Neural crest cell (in vitro differentiated cells): ENCODE measurements at places on chromosomes 5 and 9.

DNA sequence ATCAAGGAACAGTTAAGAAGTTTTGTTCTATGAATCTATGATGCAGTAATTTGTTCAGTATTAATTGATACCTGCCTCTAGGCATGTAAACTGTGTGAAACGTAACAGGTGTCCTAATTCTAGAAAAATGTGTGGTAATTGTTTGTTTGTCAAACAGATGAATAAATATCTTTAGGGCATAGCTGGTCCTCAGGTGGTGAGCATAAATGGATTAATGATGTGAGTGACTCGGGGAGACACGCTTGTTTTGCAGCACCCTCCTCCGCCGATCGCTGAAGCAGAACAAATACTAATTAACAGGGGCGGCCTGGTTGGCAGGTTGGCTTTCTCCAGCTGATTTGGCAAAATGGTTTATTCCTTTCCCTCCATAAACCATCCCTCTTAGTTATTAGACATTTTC, 88.8 kb downstream of the TLE4 start:
- no peak for DNase-seq

DNA sequence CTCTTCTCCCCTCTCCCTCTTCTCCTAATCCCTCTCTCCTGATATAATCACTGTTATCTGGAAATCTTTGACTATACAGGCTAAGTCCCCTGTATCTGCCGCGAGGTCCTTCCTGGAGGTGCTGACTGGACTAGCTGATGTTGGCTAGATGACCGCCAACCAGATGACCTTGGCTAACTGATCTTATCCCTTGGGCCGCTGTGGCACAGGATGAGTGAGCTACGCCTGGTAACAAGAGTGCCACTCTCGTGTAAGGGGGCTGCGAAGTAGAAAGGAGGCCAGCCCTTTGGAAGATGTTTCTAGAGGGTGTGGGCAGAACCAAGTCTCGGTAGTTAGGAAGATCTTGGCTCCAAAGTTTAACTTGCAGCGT, 345 bp upstream of the PRRC1 start:
- no peak for DNase-seq

GRCh38 chr5:12019306-12019705, 115.1 kb upstream of the CTNND2 start:
- no peak for DNase-seq

DNA sequence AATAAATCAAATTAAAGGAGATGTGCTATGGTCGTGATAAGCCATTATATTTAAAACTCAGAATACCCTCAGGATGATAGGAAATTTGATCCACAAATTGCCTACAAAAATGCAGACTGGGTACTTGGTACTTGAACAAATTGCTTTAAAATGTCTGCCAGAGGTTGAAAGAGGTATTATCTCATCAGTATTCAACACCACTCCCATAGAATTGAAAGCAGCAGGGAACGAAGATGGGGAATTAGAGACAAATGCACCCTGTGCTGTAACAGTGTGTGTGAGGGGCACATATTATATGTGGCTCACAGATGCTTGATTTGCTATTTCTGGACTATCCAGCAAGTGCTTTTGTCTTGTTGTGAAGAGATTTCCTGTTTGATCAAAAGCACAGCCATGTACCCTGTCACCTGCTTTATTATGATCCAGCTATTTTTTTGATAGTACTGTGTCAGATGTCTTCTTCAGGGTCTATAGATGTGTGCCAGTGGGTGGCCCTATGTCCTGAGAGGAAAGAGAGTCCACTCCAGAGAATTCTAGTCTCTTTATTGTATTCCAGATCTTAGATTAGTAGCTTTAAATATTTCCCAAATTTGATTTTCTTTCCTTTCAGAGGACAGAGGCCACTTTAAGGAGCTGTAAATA, 120.1 kb downstream of the XRCC4 start:
- DNase-seq: no peak

- peak; percentile 16 for DNase-seq
These were observed at the start of gene NMUR2 for GRCh38 chr5:152405145-152405544. Gene NMUR2, minus strand, starts transcription at chr5:152405279. Its CDS starts 166 bp downstream, at chr5:152405113.

DNA sequence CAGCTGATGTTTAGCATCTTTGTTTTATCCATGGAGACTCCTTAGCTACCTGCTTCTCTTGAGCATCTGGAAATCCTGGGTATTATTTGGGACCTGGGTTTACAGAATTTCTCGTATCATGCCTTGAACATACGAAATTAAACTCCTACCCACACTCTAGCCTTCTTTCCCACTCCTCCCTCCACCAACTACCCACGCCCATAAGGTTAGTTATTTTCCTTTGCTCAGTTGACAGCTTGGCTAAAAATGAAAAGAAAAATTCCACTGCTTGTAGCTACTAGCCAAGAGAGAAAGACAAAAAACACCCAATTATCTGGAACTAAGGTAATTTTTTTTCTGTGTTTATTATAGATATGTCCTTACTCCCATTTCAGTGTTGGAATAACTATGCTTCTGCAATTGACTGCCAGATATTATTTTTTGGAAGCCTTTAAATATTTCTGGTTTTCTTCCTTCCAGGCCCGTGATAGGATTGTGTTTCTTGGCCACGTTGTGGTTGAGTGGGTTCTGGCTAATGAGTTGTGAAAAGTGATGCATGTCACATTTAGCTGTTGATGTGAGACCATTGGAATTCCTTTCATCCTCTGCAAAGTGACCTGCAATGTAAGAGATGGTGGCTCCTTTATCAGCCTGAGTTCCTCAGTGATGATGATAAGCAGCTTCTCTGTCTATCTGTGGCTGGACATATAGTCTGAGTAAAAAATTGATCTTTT, 308.1 kb downstream of the LRRC70 start:
- DNase-seq: no peak

DNA sequence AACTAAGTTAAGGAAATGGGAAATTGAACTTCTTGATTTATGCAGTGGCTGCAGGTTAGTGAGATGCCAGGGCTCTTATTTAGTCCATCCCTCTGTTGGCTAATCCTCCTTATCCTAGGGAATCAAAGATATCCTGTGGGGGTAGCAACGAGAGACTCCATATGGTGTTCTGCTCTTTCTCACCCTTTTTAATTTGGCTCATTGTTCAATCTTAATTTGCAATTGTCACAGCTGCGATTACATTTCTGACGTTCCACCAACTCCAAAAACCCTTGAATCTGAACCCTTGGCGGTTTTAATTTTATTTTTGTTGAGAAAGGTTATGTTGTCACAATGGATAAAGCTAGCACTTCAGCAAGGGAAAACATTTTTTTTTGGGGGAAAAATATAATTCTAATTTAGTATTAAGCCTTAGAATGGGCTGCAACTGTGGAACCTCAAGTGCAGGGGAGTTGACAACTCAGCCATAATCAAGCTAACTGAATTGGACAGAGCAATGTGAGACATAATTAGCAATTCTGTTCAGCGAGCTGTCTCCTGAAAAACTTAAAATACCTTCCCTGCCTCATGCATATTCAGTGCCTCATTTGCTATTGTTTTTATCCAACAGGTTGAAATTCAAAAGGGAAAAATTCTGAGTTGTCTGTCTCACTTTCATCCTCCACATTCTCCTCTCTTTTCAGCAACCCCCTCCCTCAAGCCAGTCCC, 91.3 kb downstream of the MAT2B start:
- DNase-seq: no peak

DNA sequence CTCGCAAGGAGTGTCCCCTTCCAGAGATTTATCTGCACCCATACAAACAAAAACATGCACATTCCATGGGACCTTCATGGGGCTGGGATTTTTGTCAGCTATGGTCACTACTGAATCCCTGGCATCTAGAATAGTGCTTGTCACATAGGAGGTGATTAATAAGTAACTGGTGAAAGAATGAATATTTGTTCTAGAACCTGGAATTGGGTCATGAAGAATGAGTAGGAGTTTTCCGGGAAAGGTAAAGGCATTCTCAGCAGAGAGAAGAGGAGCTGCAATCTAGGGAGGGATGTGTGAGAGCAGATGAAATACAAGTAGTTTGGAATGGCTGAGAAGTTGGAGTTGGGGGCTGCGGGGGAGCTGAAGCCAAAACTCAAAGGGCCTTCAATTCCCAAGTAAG, 2.8 kb upstream of the LMAN2 start:
- DNase-seq: no peak

DNA sequence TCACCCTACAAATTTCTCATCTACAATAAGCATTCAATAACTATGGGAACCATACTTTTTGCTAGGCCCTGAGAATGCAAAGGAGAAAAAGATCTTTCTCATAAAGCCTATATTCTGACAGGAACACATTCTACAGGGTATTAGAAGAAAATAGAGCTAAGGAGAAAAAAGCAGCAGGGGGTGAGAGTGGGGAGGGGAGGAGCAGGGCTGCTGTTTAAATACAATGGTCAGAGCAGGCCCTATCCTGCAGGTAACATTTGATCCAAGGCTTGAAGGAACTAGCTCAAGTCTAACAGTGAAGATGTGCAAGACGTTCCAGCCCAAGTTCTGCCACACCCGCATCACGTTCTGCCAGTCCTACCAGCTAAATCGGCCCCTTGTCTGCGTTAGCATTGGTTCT, 89.7 kb downstream of the ELAVL2 start:
- no peak for DNase-seq

GRCh38 chr5:109016300-109016699, 268.6 kb downstream of the FER start:
- no peak for DNase-seq

DNA sequence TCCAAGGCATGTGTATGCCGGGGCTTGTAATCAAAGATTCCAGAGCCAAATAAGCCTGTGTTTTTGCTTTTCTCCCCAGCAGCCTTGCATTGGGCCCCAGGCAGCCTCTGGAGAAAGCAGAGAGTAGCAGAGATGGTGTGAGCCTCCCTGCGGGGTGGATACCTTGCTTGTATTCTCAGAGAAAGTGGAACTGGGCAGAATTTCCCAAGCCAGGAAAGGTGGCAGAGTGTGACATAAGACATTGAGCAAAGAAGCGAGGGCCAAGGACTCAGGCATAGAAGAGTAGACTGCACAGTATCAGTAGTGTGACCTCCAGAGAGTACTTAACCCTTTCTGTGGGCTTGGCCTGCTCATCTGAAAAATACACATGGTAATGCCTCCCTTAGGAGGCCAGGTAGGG, 1.6 kb upstream of the GSN start:
- no peak for DNase-seq

GRCh38 chr5:14806456-14806855, 65.1 kb downstream of the ANKH start:
- DNase-seq: no peak

GRCh38 chr9:7341571-7341970, 458.0 kb downstream of the DMAC1 start:
- no peak for DNase-seq
